ENCODE measurements at places on chromosomes 7 and 10.
A peak's percentile ranks its signal among the peaks of the same experiment; 100 is the strongest.

- no peak for DNase-seq
Observed at GRCh38 chr7:8068892-8069686, 100.5 kb downstream of the GLCCI1 start.

DNA sequence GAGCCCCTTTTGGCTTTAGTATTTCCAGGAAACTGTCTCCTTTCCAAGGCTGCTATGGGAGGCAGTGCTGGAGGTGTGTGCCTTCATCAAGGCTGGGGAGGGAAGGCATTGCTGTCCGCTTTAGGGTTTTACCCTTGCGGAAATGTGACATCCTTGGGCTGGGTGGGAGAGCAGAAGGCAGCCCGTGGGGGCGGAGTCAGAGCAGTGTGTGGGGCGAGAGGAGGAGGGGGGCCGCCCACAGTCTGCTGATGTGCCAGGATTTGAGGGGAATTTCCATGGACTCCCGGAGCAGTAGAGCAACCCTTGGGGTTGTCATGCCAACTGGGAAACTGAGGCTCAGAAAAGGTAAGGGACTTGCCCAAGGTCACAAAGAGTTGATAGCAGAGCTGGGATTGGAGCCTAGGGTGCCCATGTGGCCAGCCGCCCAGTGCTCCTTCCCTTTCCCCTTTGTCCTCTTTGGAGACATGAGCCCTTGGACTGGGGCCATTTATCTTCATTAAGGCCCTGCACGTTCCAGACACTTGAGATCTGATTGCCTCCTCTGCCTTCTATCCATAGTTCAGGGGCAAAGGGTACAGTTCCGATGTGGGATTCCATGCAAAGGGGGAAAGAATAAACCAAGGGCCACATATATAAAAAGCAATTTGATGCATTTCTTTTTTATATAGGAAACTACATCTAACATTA is 22.2 kb downstream of the TSPAN15 start:
- DNase-seq = no peak

DNA sequence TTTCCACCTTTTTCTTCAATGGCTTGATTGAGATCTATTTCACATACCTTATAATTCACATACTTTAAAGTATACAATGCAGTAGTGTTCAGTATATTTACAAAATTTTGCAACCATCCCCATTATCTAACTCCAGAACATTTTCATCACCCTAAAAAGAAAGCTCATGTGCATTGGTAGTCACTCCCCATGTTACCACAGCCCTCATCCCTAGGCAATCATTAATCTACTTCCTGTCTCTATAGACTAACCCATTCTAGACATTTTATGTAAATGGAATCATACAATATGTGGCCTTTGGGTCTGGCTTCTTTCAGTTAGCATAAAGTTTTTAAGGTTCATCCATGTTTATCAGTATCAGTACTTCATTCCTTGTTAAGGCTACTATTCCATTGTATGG is 214.2 kb downstream of the WDR11 start:
- no peak for DNase-seq

- DNase-seq = no peak
Observed at GRCh38 chr10:31723106-31723750, 205.4 kb downstream of the ARHGAP12 start.

GRCh38 chr10:6300106-6300783 is 97.5 kb downstream of the PFKFB3 start:
- no peak for DNase-seq

- no peak for DNase-seq
Observed at GRCh38 chr7:112137141-112138101, 68.8 kb downstream of the DOCK4 start.

DNA sequence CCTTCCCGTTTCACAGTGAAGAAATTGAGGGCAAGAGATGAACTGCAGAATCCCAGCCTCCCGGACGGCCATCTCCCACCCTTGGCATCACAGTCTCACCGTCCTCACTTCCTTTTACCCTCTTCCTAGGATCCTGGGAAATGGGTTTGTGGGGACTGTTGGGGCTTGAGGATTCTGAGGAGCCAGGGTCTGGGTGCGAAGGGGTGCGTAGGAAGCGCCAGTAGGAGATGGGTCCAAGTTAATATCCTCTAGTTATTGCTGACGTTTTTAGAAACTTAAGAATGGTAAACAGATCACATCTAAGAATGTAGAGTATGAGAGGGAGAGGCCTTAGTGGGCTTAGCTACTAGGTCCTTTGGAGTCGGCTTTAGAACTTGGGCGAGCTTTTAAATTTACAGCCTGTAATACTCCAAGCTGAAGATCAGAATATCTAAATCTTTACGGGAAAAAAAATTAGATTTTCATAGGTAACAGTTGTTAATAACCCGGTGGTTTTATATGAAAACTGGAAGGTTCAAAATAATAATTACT is 696 bp downstream of the MALSU1 start:
- no peak for DNase-seq

DNA sequence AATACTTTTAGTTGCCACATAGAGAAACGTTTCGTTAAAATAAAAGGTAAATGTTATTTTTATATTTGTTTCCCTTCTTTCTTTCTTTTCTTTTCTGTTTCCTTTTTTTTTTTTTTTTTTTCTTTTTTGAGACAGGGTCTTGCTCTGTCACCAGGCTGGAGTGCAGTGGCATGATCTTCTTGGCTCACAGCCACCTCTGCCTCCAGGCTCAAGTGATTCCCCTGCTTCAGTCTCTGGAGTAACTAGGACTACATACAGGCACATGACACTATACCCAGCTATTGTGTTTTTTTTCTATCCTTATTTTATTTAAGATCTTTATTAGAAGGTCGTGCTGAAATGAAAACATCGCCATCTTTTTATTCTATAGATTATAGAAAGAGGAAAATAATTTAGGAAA is 661.8 kb upstream of the MBL2 start:
- DNase-seq = no peak

- DNase-seq = no peak
Observed at GRCh38 chr7:91520645-91521044, 256.4 kb downstream of the FZD1 start.

DNA sequence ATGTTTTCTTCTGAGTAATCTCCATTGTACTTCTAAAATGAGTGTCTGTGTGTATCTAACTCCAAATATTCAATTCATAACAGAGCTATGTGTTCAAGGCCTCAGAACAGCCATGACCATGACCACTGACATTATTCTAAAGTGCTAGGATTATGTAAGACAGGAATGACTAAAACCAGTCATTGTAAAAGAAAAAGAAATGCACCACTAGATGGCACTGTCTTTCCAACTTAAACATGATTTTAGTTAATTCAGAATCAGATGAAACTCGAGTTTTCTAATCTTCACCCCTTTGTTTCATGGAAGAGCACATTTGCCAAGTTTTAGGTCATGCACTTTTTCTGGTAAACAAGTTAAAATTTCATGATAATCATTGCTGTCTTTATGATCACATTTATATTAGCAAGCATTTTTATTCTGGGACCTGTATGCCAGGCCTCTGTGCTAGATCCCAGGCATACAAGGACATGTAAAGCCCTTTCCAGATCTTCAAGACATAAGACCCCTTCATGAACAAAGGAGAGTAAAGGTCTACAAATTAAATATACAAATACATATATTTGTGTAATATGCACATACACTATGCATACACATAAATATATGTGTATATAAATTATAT is 26.1 kb upstream of the RSU1 start:
- no peak for DNase-seq

GRCh38 chr7:44637788-44638594 is 31.6 kb downstream of the OGDH start:
- DNase-seq = peak; percentile 52

GRCh38 chr10:26274391-26274790 is 57.8 kb downstream of the GAD2 start:
- no peak for DNase-seq

- DNase-seq = no peak
Observed at GRCh38 chr7:37027104-37027503, 302.8 kb upstream of the AOAH start.

DNA sequence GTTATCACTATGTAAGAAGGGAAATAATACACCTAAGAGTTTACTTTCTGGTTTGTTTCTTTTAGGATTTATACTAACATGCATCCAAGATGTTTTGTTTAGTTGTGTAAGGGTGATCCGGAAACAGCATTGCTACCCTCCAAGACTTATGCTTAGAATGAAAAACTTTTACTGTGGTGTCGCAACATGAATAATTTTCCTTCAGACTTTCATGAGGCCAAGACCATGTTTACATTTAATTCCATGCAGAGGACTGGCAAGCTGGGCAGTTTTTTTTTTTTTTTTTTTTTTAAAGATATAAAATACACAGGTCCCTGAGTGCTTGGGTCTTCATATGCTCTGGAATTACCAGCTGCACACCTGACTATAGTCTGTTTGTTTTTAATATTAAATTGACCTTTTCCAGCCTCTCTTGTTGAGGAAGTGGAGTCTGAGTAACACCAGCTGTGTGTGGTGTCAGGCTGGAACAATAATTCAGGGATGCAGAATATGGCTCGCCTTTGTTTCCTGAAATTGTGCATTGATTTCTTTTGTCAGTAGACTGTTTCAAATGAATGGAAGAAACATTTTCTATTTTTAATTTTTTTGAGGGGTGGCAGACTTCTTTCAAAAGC is 81.7 kb downstream of the ST7 start:
- DNase-seq = no peak

DNA sequence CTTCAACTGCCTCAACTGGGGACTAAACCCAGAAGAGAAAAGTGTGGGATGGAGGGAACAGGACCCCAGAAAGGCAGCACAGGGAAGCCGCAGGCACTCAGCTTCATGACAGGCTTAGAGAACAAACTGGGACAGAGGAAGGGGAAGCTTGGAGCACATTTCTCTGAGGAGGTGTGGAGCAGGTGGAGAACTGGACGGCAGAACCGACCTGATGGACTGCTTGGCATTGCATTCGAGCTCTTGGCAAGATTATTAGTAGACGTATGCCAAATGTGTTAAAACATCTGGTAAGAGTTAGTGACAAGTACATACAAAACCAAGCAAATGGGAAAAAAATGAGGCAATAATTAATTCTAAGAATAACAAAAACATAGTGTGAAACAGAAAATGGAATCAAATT is 335.7 kb downstream of the SFMBT2 start:
- no peak for DNase-seq

DNA sequence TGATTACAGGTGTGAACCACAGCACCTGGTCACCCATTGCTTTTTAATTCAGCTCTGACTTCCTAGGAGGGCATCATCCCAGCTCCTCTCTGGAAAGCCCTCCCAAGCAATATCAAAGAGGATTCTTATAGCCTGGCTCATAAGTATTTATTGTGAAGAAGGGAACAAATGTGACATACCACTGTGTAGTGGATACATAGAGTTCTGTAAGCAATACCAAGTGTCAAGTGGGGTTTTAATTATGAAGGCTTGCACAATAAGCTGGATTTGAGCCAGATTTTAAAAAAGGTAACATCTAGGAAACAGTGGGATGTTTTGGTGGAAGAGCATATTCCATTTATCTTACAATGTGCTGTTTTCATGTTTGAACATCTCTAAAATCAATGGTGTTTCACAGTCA is 19.0 kb upstream of the PRTFDC1 start:
- no peak for DNase-seq

DNA sequence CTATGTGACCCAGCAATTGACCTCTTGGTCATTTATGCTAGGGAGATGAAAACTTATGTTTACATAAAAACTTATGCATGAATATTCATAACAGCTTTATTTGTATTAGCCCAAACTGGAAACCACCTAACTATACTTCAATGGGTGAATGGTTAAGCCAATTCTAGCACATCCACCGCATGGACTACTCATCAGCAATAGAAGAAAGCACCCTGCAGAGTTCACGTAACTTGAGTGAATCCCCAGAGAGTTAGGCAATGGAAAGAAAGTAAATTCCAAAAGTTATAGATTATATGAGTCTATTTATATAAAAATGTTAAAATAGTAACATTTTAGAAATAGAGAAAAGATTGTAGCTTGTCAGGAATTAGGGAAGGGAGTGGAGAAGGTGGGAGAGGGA is 60.2 kb upstream of the NRG3 start:
- no peak for DNase-seq

DNA sequence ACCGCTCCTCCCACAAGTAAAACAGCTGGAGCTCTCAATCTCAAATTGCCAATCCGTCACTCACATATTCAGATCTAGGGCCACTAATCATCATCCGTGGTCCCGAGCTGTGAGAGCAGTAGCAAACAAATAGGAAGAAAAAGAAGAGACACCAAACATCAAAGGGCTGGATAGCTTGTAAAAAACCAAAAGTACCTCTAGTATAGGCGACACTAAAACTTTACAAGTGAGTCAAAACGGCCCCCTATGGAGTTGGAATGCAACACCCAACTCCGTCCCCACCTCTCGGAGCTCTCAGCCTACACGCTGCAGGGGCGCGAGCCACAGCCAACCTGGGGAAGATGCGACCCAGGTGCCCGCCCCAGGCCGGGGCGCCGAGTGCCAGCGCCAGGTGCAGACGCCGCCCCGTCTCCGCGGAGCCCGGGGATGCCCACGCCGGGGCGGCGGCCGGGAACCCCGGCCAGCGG is 581 bp downstream of the FAM3C start:
- DNase-seq = no peak

DNA sequence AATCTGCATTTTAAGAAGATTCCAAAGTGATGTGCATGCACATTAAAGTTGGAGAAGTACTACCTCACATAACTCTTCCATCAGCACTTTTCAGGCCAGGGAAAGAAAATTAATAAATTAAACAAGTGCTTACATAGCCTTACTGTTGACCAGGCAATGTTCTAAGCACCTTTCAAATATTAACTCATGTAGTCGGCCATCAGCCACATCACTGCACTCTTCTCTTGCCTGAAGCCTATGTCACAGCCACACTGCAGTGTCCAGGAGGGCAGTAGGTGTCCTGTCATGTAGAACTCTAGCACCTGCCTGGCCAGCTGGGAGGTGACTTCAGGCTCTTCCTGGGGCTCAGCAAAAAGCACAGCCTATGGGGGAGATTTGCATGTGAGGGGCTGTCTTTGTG is 71.5 kb downstream of the CDK1 start:
- no peak for DNase-seq

DNA sequence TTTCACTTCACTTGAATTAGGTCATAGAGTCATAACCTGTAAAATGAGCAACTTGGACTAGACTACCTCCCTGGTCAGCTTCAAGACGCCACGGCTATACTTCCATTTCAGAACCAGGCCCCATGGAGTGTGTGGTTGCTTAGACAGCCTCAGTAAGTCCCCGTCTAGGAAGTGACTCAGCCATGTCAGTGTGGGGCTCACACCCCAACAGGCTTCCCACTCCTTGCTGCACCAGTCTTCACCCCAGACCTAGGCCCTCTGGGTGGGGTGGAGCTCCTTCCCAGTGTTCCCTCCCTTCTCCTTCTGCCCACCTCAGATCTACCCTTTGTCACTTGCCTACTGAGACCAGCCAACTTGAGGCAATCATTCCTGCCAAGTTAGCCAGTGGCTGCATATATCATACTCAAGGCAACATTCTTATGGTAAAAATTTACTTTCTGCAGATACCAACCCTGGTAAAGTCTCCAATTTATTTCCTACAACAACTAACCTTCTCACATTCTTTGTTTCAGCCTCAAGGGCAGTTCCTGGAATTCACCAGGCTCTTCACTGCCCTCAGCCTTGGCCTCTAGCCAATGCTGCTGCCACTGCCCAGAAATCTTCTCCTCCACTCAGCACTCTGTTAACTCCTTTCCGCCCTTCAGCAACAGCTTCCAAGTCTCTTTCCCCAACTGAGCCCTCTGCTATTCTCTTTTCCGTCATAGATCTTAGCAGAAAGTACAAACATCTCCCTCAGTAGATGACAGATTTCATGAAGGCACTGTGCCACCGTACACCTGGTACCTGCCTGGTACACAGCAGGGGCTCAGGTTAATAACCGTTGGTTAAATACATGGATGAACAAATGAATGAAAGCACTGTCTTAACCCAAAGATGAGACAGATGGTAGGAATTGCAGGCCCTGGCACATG is 31.3 kb upstream of the ZNRF2 start:
- DNase-seq = no peak

All from activated CD8-positive, alpha-beta memory T cell treated with anti-CD3 and anti-CD28 coated beads for 1 hour (primary cell).